ENCODE measurements at places on chromosomes 6 and 20.

GRCh38 chr6:107820338-107821261, 3.5 kb downstream of the SCML4 start:
- DNase-seq = no peak

DNA sequence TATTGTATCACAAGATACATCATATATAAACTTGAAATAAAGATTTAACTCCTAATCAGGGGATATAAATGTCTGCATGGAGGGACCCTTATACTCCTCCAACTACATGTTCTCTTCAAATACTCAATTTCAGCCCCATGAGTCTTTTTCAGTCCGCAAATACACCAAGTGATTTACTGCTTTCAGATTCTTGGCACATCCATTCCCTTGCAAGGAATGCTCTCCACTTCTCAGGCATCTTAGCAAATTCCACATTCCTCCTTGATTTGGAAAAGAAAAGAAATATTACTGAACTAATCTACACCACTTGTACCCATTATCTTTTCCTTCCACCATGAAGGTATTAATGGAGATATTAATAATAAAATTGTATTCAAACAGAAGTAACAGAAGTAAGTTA, 999.4 kb upstream of the GJE1 start:
- no peak for DNase-seq

DNA sequence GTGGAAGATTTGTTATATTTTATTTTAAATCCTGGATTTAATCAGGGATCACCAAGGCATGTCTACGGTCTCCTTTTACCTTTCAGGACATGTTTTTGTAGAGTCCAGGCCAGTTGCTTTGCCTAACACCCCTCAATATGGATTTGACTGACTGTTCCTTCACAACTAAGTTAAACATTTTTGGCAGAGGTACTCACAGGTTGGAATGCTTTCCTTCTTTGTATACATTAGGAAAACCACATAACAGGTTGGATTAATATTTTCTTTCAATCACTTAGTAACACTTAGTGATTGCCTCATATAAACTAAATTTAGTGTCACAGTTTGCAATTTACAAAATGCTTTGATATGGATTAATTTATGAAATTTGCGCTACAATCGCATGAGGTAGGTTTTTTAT, 64.5 kb downstream of the IPCEF1 start:
- DNase-seq = no peak

GRCh38 chr6:135254471-135254870, 73.4 kb downstream of the MYB start:
- DNase-seq = no peak

GRCh38 chr20:610130-611046, at the start of gene TCF15:
Gene TCF15, minus strand, starts transcription at chr20:610309. Its CDS starts 72 bp downstream, at chr20:610237.
- no peak for DNase-seq

DNA sequence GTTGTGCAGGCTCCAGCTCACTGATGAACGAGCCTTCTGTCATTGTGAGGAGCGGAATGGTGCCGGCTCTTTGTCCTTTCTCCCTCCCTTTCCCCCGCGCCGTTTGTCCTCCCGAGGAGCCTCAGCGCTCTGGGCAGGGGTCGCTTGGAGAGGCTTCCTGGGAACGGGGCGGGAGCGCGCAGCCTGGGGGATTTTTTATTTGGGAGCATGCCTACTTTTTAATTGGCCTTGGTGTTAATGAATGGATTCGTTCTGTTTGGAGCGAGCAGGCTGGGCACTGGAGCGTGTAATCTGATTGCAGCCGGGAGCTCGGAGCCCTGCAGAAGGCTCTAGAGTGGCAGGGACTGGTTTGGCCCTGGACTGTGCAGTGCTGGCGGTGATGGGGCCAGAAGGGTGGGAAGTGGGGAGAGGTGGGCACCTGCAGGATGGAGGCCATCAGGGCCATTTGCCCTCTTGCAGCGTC, 118.8 kb downstream of the CDH4 start:
- DNase-seq = no peak

DNA sequence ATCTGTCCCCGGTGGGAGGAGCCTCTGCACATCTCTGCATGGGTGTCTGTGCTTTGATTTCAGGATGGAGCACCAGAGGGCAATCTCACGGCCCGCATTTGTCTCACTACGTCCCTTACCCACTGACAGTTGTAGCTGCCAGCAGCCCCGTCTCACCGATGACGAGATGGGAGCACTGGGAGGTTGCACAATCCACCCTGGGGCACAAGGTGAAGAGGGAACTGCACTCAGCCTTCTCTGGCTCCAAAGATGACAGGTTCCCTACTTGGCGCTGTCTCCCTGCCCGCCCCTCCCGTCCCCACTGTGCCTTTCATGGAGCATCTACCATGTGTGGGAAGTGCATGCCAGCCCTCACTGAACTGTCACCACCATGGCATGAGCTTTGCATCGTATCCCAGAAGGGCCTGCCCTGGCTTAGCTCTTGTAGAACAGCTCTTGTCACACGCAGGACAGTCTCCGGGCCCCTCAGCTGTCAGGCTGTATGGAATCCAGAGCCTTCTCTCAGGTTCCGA, 99.9 kb upstream of the PMEPA1 start:
- no peak for DNase-seq

GRCh38 chr20:16004108-16004854, 569.0 kb downstream of the KIF16B start:
- no peak for DNase-seq

GRCh38 chr20:32878820-32879219, 20.1 kb downstream of the EFCAB8 start:
- no peak for DNase-seq

- no peak for DNase-seq
Measured at GRCh38 chr20:58137651-58138265, 90.7 kb downstream of the ANKRD60 start.

- DNase-seq = no peak
Measured at GRCh38 chr6:5472571-5472970, 211.3 kb downstream of the FARS2 start.

DNA sequence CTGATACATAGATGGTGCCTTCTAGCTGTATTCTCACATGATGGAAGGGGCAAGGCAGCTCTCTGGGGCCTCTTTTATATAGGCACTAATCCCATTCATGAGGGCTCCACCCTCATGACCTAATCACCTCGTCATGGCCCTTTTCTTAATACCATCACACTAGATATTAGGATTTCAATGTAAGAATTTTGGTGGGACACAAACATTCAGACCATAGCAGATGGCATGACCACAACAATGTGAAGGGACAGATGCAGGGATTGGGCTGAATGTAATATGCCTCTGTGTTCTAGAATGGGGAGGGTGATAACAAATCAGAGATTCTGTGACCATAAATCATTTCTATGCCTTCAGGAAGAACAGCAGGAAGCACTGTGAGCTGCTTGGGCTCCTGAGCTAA, 145.8 kb downstream of the LCA5 start:
- DNase-seq = no peak

- no peak for DNase-seq
Measured at GRCh38 chr6:143482593-143482992, 28.9 kb downstream of the FUCA2 start.

DNA sequence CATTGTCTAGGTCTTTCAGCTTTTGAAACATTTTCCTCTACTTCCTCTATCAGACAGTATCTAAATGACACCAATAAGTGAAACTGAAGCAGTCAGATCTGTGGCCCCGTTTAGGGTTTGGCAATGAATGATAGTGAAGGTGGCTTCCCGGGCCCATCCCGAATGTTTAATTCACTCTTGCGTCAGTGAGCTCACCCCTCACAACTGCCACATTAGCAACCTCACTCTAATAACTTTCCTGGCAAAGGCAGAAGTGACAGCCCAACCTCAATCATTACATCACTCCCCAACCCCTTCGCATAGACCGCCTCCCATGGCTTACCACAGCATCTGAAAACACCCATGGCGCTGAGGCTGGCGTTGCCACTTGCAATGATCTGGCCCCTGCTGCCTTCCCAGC, 92.4 kb upstream of the CD83 start:
- DNase-seq = no peak

- no peak for DNase-seq
Measured at GRCh38 chr6:116476002-116476678, 15.0 kb downstream of the CALHM6 start.

DNA sequence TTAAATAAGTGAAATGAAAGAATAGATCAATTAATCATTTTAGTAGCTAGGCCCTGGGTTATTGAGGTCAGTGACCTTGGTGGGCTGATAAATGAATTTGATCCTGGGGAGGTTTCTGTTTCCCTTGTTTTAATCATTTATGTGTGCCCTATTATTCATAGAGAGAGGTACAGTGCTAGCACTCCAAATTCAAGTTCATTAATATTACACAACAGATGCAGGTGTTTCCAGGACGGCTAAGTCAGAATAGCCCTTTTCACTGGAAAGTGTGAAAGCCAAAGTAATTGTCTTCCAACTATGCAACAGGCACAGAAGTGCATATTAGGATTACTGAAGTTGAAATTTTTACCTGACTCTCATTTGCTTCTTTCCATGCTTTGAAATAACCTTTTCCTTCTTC, 61.7 kb upstream of the SGK1 start:
- DNase-seq = no peak

GRCh38 chr6:127192911-127193541, 73.6 kb upstream of the RNF146 start:
- DNase-seq = no peak

- no peak for DNase-seq
Measured at GRCh38 chr6:24743944-24744335, 25.0 kb upstream of the C6orf62 start.

DNA sequence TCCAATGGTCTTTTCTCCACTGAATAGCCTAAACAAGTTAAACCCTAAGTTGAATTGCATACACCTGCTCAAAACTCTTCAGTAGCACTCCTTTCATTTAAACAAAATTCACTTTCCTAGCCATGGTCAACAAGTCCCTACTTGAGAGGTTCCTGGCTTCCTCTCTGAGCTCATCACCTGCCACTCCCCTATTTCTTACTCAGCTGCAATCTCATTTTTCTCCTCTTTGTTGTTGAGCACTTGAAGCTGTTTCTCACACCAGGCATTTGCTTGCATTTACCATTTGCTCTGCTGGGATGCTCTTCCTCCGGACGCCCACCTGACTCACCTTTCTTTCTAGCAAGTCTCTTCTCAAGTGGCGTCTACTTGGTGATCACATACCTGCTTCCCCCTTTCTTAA, 38.5 kb downstream of the EDN1 start:
- no peak for DNase-seq

DNA sequence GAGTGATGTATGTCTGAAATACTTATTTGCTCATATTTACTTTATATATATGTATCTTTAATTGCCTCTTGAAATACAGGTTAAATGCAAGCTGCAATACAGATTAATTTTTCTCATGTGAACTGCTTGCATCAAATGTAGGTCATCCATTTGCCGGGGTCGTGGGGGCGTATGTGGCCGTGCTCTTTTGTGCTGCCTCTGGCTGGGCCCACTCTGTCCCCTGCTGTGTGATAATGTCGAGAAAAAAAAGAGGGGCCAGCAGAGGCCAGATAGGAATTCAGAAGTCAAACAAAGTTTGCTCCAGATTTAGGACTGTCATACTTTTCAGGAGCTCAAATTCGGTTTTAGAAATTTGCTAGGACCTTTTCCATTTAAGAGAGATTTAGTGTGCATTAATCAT, 459.6 kb upstream of the SOX4 start:
- no peak for DNase-seq

DNA sequence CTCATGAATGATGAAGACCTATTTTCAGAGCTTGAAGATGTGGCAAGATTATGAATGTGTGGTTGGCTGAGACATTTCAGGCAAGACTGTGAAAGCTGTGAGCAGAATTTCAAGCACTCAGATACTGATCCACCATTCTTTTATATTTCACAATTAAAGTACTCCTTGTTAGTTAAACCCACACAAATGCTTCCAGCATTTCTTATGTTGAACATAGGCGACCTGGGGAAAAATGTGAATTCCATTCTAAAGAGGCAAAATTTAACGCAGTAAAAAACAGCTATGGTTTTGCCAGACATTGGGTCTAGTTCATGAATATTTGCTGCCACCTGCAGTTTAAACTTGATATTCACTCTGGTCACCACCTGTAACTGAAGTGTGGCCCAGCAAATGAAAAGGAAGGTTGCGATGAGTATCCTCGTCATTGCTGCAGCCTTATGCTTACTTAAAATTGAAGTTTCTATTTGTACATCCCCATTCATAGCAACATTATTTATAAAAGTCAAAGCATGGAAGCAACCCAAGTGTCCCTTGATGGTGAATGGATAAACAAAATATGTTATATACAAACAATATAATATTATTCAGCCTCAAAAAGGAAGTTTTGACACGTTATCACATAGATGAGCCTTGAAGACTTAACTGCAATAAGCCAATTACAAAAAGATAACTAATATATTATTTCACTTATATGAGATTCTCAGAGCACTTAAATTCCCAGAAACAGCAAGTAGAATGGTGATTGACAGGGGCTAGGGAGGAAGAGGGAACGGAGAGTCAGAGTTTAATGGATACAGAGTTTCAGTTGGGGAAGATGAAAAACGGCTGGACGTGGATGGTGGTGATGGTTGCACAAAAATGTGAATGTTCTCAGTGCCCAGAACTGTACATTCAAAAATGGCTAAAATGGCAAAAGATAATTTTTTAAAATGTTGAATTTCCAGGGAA, 32.4 kb upstream of the FAM184A start:
- DNase-seq = no peak

- DNase-seq = no peak
Measured at GRCh38 chr6:34243131-34243771, 5.6 kb downstream of the SMIM29 start.

- no peak for DNase-seq
Measured at GRCh38 chr20:35472209-35472608, 16.8 kb downstream of the CEP250 start.

DNA sequence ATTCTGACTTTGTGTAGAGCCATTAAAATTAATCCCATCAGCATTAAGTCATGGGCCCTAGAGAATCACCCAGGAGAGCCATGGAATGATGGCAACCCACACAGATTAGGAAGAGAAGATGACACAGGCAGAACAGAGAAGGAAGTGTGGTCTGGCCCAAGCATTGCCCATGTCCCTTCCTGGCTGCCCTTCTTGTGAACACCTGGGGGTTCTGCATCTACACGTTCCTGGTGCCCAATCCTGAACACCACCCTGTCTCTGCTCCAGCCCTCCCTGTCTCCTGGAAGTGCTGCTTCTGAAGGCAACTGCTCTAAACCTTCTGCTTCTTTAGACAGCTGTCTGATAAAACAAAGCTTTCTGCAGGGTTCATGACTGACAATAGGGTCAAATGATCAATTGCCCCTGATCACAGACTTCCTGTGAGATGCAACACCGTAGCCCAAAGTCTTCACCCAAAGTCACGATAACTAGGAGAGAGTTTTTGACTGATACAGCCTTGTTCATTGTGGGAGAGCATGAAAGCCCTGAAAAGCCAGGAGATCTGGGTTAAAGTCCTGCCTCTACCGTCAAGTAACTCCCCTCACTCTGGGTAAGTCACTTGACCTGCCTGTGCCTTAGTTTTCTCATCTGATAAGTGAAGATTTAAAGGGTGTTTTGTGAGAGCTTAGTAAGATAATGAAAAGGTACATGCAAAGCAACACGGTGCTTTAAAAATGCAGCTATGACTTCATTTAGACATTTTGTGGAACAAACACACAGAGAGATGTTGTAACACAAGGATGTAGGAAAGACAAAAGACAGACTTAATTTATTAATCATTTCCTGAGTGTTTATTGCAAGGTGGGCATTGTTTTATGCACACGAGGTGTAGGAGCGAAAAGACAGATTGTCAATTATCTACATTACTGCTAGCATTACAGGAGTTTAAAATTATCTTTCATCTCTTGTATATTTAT, 291.2 kb upstream of the STXBP5 start:
- DNase-seq = no peak
